ENCODE measurements at places on chromosomes 3 and 15. TPM values are rescaled to one million over a fixed set of nuclear protein-coding genes. Genes with fewer than 3 reads are reported as not detected.

The GJD2 gene
- total RNA-seq, result not detected

The EXD1 gene
- not detected for total RNA-seq

The EPHB1 gene
- total RNA-seq, result not detected

The MOBP gene
- not detected for total RNA-seq

The ESYT3 gene
- total RNA-seq, result 0.13 TPM

The ICE2 gene
- 61.3 TPM for total RNA-seq

The THPO gene
- not detected for total RNA-seq

The SMCO1 gene
- not detected for total RNA-seq

The FSD2 gene
- total RNA-seq, result not detected

The DNASE1L3 gene
- total RNA-seq, result not detected

The CFAP100 gene
- total RNA-seq, result not detected

The HYAL1 gene
- 0.36 TPM for total RNA-seq

The COLQ gene
- 0.63 TPM for total RNA-seq

The SMAD6 gene
- 0.04 TPM for total RNA-seq

The RHOV gene
- total RNA-seq, result 0.27 TPM

The SST gene
- total RNA-seq, result not detected

The DALRD3 gene
- 28.6 TPM for total RNA-seq

The PATL2 gene
- 4.8 TPM for total RNA-seq

The SAMD7 gene
- total RNA-seq, result not detected

The RPL29 gene
- 1,417 TPM for total RNA-seq

The MCTP2 gene
- 19.9 TPM for total RNA-seq

The PYGO1 gene
- 0.08 TPM for total RNA-seq

The SERINC4 gene
- 0.11 TPM for total RNA-seq

The TSEN2 gene
- 32.9 TPM for total RNA-seq

The SCN5A gene
- 0.72 TPM for total RNA-seq

The CHP1 gene
- total RNA-seq, result 43.7 TPM

The CFAP20DC gene
- total RNA-seq, result 0.89 TPM

The RBPMS2 gene
- total RNA-seq, result not detected

The GMPPB gene
- 51.8 TPM for total RNA-seq

The SERPINI1 gene
- total RNA-seq, result 1.6 TPM

The CMC1 gene
- 31.3 TPM for total RNA-seq

The GSK3B gene
- 35.2 TPM for total RNA-seq

The SUCNR1 gene
- not detected for total RNA-seq

The P4HTM gene
- total RNA-seq, result 26.8 TPM

The FMN1 gene
- total RNA-seq, result 0.04 TPM
